ENCODE measurements at places on chromosomes 3 and 15. TPM values are rescaled to one million over a fixed set of nuclear protein-coding genes. Genes with fewer than 3 reads are reported as not detected.

Gene CLDN16
- under 0.01 TPM for total RNA-seq

Gene CSTA
- not detected for total RNA-seq

Gene GOLGA8Q
- 0.62 TPM for total RNA-seq

Gene GAP43
- total RNA-seq = 148 TPM

Gene SOX14
- total RNA-seq = not detected

Gene CHRNA5
- total RNA-seq = 4.8 TPM

Gene EFHB
- total RNA-seq = not detected

Gene PRRT3
- total RNA-seq = 4.1 TPM

Gene GASK1A
- 8.4 TPM for total RNA-seq

Gene KBTBD13
- total RNA-seq = not detected

Gene SLC27A2
- 1.4 TPM for total RNA-seq

Gene LIPH
- total RNA-seq = not detected

Gene NANOGP8
- not detected for total RNA-seq

Gene MCF2L2
- total RNA-seq = 34.5 TPM
